ENCODE measurements at places on chromosomes 7 and 10.

- no peak for DNase-seq
Measured at GRCh38 chr7:134782121-134782623, 2.7 kb downstream of the CALD1 start.

GRCh38 chr7:24227603-24228359 is 56.2 kb upstream of the NPY start:
- DNase-seq, result no peak

DNA sequence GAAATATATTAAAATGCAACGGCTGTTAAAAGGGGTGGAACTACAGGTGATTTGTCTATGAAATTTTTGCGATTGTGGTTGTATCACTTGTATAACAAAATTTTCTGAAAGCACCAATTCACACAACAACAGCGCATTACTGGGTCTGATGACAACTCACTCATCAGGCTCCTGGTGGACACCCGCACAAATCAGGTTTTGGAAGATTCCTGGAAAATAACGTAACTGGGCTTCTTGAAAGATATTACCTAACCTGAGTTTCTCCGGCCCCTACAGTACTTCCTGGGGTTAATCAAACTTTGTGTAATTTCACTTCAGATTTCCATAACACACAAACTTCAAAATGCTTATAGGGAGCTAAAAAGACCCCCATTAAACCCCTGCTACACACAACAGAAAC is 7.6 kb downstream of the SNX8 start:
- no peak for DNase-seq

DNA sequence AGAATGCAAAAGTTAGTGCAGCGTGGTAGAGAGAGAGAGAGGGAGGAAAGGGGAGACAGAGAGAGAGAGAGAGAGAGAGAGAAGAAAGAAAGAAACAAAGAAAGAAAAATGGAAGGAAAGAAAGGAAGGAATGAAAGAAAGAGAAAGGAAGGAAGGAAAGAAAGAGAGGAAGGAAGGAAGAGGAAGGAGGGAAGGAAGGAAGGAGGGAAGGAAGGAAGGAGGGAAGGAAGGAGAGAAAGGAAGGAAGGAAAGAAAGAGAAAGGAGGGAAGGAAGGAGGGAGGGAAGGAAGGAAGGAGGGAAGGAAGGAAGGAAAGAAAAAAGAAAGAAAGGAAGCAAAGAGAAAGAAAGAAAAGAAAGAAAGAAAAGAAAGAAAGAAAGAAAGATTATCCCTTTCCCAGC is 209.8 kb upstream of the MYO3A start:
- DNase-seq, result no peak

DNA sequence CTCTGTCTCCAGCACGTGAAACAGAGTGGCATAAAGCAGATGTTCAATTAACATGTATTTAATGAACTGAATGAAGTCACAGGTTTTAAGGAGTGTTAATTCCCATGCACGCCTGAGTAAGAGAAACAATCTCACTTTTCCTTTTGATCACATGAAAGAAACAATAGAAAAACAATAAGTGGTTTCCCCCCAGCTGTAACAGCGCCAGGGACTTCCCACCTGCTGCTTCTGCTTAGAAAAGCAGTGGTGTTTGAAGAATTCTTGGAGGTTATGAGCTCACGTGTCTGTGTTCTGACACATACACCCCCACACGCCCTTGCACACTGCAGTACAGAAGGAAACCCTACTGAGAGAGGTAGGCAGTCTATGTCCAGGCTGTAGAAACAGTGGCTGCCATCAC is 51.3 kb upstream of the FRMD4A start:
- DNase-seq, result no peak

DNA sequence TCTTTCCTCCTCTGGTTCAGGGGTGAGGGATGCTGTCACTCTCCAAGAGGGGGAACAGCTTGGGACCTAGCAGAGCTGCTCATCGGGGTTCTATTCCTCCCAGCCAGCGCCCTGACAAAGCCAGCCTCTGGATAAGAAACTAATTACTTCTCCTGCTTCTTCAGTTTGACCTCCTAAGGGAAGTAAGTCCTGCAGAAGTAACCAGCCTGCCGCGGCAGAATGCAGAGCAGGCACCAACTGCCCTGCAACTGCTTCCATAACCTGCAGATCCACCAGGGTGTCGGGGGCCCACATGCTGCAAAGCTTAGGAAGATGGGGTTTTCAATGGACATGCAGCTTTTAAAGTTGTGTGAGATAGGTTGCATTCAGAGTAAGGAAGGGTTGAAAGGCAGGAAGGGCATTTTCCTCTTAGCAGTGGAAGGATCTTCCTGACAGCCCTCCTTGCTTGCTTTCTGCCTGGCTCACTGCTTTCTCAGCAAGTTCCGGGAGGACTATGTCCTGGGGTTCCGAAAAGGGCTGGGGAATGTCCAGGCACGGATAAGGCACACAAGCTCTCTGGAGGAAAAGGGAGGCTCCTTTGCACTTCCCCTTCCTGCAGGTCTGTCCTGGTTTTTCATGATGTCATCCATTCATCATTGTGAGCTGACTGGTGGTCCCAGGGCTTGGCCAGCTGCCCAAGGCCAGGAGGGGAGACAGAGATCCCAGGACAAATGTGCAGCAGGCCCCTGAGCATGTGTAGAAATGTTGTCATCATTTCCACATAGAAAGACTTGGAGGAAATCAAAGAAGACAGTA is 24.3 kb upstream of the CALU start:
- no peak for DNase-seq

- DNase-seq, result no peak
Measured at GRCh38 chr10:7544203-7544602, 122.6 kb downstream of the ITIH5 start.

DNA sequence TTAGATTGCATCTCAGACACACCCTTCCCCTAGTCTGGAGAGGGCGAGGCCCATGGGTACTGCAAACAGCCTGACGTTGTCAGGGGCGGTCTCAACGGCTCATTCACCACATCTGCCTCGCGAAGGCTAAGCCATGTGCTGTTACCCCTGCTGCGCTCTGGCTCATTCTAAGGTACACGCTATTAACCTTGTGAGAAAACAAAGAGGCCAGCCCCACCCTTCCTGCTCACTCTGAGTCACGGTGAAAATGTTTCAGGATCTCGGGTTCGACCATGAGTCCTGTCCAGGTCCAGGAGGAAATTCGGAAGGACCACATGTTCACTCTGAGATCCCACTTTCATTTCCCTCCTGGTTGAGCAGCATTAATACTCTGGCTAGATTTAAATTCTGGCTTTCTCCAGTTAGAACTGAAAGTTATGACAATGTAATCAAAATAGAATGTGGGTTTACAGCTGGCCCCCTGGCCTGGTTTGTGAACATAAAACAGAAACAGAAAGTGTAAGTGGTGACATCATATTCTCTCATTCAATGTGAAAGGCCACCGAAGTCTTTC is 55.2 kb downstream of the EGFR start:
- DNase-seq, result no peak

- no peak for DNase-seq
Measured at GRCh38 chr10:7007600-7008190, 403.1 kb downstream of the SFMBT2 start.

GRCh38 chr7:1236132-1236661 is 3.5 kb downstream of the UNCX start:
- no peak for DNase-seq

- DNase-seq, result no peak
Measured at GRCh38 chr7:133365917-133366316, 113.0 kb downstream of the EXOC4 start.
